Activated naive CD4-positive, alpha-beta T cell treated with Interleukin-2 at 50 U/mL for 16 hours (primary cell): ENCODE measurements at places on chromosomes 7 and 10.

DNA sequence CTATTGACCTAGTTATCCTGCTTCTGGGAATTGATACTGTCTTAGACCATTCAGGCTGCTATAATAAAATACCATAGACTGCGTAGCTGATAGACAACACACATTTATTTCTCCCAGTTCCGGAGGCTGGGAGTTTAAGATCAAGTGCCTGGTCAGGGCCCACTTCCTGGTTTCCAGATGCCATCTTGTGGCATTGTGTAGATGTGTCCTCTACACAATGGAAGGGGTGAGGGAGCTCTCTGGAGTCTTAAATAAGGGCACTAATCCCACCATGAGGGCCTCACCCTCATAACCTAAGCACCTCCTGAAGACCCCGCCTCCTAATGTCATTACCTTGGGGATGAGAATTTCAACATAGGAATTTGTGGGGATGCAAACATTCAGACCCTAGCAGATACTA, 62.4 kb downstream of the SLC35B4 start:
- DNase-seq, result no peak

GRCh38 chr10:89237849-89238248, 13.7 kb downstream of the LIPA start:
- no peak for DNase-seq

- no peak for DNase-seq
These were observed 558.4 kb downstream of the TYW1 start for GRCh38 chr7:67554986-67555385.

DNA sequence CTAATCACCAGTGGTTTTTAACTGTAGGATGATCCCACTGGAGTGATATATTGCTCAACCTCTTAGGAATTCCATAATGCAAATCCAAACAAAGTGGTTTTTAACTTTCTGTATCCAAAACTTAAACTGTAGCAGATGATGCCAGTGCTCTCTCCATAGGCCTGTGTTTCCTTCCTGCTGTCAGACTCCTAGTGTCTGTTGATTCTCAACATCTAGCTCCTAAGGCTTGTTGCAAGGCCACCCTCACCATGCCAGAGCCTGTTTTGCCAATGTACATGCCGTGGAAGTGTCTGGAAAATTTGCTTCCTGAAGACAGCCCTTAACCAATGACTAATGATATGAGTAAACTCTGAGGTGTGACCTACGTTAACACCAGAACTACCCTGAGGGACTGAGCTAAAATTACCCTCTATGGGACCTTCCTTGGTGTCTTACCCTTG, 39.3 kb downstream of the C1GALT1 start:
- no peak for DNase-seq

- no peak for DNase-seq
These were observed 51.0 kb downstream of the CAV1 start for GRCh38 chr7:116575853-116576252.

DNA sequence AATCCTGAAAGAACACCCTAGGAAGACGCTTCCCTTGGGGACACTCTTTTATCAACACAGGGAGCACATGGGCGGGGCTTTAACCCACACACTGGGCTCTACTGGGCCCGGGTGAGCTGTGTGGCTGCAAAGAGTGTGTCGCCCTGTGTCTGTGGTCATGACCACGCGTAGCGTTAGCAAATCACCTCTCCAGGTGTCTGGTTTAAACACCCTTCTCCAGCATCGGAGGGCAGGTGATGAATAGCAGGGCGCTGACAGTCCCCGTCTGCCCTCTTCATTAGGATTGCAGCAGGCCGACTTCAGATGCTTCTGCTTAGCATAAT, 127.7 kb downstream of the ADARB2 start:
- no peak for DNase-seq

GRCh38 chr7:31125171-31125570, 73.1 kb downstream of the ADCYAP1R1 start:
- no peak for DNase-seq

- no peak for DNase-seq
These were observed 8.7 kb downstream of the TNRC18 start for GRCh38 chr7:5414916-5415315.

- peak; percentile 48 for DNase-seq
These were observed 98.4 kb downstream of the PIP4K2A start for GRCh38 chr10:22615819-22616499.

DNA sequence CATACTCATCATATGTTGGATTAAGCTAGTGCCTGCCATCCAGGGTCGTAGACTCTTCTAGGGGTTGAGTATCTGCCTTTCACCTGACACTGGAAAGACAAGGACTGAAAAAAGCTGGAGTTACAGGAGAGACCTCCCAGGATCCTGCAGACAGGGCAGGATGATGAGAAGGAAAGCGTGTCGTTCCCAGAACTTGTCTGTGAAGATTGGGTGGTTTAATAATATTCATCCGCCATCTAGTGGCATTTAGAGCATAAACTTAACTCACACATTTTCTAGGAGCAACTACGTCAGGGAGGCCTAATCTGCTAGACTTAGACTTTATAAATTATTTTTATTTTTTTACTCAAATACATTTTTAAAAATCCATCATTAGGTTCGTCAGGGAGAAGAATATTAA, 59.6 kb downstream of the ADRB1 start:
- DNase-seq, result no peak

GRCh38 chr10:29081951-29082685, 206.8 kb upstream of the LYZL1 start:
- DNase-seq, result no peak

DNA sequence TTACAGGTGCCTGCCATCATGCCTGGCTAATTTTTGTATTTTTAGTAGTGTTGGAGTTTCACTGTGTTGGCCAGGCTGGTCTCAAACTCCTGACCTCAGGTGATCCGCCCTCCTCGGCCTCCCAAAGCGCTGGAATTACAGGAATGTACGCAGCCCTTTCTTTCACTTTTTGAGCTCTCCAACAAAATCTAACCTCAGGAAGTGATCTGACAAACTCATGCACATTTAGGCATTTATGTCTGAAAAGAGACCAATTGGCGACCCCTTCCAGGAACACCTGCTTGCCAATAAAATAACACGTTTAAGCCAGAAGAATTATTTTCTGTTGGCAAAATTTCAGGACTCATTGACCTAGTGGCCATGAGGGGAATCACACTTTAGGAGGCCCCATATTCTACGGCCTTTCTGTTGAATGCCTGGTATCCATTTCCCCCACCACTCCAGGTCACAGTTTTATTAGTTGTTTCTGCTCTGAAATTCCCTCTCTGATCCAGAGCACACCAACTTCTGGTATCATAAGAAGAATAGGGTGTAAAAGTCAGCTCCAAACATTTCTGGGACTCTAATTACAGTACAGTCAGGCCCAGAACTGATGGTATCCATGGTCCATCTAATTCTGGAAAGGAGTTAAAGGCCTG, 65.8 kb upstream of the FRMD4A start:
- DNase-seq, result no peak

- DNase-seq, result no peak
These were observed 14.2 kb upstream of the CAMK2G start for GRCh38 chr10:73888514-73888913.

DNA sequence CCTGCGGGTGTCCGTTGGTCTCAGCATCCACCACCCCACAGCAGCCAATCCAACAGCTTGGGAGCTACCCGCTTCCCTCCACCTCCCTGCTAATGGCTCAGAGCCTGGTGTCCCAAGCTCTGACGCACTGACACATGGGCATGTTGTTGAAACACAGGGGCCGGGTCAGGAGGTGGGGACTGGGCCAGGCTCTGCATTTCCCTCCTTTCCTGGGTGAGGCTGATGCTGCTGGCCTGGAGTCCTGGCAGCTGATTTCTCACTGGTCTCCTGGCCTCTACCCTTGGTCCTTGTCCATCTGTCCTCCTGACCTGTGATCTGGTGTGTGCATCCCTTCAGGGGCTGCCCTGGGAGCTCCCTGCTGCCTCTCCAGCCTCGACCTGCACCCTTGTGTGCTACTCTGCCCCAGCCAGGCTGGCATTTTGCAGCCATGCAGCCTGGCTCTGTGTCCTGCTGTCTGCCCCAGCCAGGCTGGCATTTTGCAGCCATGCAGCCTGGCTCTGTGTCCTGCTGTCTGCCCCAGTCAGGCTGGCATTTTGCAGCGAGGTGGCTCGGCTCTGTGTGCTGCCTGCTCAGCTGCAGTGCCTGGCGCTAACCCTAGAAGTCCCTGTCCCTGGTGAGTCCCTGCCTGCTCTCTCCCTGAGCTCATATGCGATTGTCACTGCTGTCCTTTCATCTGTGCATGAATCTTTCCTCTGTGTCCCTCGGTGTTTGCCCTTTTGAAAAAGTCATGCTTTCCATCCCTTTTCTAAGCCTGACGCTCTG, 14.0 kb downstream of the AMZ1 start:
- no peak for DNase-seq

DNA sequence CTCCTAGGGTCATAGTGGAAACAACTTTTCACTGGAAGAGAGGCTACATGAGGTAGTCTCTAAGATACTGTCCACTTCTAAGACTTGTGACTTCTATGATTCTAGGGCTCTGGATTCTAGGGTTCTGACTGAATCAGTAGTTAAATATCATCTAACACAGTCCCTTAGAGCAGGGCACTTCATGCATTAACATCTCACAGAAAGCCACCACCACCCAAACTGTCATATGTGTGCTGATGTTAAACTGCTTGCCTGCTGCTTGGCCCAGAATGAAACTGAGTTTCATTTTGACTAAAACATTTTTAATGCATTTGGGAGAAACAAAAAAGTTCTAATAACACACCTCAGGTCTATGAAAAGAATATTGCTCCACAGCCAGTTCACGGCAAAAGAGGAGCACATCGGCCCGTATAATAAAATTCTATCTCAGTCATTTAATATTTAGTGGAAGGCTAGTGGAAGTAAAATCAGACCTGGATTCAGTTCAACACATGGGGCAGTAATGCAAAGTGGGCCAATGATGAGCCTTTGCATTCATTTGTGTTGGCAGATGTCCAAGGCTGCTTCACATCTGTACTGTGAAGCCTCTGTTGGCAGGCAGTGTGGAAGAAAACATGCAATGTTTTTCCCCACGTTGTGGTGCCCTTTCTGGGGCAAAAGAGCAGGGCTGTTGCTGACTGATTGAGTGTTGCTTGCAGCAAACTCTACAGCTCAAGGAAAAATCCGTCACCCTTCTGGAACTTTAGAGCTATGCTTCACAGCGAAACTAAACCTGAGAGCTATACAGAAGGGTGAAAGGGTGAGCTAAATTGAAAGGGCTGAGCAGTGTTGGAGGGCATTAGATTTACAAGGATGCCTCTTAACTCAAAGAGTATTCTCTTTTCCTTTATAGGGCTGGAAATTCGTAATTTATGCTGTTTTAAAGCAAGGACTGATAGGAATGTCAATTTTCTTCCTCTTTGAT, 33.5 kb upstream of the AUTS2 start:
- no peak for DNase-seq
